ENCODE measurements at places on chromosomes 4 and X.

DNA sequence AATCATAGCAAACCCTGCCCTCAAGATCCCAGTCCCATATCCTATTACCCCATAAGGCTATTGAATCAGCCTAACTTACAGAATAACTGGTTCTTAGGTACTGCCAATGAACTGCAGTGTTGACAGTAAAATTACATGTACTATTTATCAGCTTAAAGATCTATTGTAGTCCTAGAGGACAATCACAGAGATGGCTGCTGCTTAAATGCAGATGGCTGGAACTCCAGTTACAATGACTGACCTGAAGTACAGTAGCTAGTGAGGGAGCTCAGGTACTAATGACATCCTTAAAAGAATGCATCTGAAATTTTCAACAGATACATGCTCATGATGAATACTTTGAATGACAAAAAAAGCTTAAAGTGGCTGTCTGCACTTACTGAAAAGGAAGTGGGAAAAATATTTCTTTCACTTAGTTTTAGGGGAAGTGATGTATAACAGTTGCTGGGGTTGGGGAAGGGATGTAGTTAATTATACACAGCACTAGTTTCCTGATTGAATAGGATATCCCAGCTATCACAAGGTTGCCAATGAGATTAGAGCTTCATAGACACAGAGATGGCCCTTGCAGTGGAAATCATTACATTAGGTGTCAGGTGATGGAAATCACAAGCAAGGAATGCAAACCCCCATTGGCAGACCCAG, 42.0 kb downstream of the USP26 start:
- no peak for DNase-seq

- DNase-seq, result no peak
These were observed 17.4 kb upstream of the ARMCX2 start for GRCh38 chrX:101677028-101677427.

DNA sequence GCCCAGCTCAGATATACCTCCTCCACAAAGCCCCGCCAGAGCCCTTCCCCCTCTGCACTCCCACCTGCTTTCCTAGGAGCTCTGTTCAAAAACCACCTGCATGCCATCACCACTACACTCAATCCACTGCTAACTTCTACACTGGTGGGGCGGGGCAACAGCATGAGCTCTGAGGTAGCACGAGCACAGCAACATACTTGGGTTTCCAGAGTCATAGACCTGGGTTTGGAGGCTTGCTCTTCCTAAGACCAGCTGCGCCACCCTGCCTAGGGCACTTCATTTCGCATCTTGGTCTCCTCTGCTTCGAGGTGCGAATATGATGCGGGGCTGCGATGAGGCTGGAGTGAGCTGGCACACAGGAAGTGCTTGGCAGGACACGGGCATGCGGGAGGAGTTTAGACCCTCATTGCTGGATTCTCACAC, 3.6 kb downstream of the SASH3 start:
- peak; percentile 54 for DNase-seq

DNA sequence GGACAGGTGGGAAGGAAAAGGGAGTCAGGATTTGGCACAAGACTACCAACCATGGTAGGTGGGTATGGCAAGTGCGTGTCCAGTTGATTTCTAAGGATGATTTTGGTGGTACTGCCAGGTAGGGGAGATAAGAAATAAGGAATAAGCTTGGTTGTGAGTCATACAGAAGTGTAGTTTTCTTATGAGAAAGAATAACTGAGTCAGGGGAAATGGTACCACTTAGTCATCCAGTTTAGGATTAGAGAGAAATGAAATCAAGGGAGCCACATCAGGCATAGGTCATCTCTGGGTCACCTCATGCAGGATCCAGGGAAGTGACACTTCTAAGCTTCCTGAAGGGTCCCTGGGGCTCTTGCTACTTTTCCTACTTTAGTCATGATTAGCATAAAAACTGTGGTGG, 107.1 kb upstream of the C1GALT1C1 start:
- peak; percentile 19 for DNase-seq

- peak; percentile 12 for DNase-seq
These were observed 118.2 kb upstream of the KIT start for GRCh38 chr4:54539500-54540029.

DNA sequence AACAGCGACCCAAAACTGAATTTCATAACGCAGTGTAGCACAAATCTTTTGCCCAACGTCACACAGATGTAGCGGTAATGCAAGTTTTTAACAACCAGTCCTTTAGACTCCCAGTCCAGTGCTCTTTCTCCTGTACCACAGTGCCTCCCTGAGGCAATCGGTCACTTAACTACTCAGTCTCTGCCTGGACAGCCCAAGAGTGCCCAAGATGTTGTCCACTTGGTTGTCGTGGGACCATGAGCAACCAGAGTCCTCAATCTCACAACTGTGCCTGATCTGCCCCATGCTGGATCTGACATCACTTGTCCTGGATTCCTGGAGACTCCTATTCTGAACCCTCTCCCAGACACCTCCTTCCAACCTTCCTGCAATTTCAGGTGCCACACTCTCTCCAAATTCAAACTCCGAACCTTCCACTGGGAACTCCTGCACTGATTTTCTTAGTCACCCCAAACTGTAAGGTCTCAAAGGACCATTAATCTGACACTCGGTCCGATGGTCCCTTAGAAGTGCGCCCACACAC, 702 bp downstream of the MMGT1 start:
- no peak for DNase-seq

GRCh38 chr4:168337550-168337940, 19.0 kb upstream of the DDX60 start:
- DNase-seq, result no peak

DNA sequence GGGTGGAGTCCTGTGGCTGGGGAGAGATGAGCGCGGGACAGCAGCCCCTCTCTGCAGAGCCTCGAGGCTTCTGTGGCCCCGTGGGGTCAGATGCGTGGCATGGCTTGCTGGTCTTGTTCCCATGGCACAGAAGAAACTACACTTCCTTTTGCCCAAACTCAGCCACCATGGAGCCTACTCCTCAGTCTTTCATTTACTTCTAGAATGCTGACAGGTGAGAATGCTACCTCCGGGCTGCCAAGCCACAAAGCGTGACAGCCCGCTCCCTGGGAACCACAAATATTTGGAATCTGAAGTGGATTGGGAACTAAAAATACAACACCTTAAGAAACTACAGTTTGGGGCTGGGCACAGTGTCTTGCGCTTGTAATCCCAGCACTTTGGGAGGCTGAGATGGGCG, 98.0 kb downstream of the TRAPPC11 start:
- no peak for DNase-seq

- DNase-seq, result peak; percentile 56
These were observed 16.1 kb upstream of the USO1 start for GRCh38 chr4:75708218-75708691.

- DNase-seq, result no peak
These were observed 214.6 kb upstream of the PSAPL1 start for GRCh38 chr4:7649411-7649740.

DNA sequence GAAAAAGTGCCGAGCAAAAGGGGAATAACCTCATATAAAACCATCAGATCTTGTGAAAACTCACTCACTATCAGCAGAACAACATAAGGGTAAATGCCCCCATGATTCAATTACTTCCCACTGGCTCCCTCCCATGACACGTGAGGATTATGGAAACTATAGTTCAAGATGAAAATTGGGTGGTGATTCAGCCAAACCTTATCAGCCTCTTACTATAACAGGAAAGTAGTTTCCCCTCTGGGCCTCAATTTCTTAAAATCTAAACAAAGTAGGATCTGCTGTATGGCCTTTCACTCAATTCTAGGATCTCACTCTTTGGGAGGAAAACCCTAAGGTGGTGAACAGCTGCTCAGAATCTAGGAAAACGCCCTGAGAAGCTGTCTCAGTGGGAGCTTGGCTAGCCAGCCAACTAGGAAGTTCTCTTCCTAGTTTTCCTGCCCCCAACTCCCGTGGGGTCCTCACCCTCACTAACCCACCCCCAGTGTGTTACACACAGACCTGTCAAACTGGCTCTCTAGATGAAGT, 1017.1 kb upstream of the HS3ST1 start:
- no peak for DNase-seq

DNA sequence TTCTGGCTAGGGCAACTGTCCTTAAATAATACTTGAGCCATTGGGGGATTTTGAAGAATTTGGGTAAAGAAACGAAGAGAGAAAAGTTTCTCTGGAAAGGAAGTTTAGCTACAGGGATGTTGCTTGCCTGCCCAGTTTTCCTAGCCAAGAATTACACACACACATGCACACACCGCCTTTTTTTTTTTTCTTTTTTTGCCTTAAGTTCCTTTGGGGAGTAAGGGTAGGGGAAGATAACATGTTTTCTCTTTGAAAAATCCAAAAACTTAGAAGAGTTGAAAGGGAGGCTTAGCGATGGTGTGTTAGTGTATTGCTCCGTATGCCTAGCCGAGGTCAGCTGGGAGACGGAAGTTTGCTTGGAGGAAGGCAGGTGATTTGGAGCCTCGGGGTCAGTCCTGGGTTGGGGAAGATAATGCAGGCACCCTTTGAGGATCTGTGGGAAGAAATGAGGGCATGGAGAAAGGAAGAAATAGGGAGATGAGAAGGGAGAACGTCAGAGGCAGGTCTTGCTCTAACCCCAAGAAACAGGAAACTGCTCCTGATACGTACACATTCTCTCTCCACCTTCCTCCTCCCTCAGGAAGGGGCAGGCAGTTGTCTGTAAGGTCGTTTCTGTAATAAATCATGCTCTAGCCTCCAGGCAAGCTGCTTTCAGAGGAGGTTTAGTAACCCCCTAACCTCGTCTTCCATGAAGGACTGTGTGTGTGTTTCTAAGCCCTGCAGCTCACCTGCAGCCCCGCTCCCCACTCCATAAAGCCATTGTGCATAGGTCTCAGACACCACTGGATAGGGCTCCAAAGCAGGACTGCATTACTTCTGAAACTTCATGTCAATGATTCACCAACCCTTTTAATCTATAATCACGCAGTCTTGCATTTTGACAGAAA, 10.5 kb downstream of the KLF3 start:
- DNase-seq, result no peak

- no peak for DNase-seq
These were observed 45.4 kb downstream of the PTTG2 start for GRCh38 chr4:38005637-38006036.

DNA sequence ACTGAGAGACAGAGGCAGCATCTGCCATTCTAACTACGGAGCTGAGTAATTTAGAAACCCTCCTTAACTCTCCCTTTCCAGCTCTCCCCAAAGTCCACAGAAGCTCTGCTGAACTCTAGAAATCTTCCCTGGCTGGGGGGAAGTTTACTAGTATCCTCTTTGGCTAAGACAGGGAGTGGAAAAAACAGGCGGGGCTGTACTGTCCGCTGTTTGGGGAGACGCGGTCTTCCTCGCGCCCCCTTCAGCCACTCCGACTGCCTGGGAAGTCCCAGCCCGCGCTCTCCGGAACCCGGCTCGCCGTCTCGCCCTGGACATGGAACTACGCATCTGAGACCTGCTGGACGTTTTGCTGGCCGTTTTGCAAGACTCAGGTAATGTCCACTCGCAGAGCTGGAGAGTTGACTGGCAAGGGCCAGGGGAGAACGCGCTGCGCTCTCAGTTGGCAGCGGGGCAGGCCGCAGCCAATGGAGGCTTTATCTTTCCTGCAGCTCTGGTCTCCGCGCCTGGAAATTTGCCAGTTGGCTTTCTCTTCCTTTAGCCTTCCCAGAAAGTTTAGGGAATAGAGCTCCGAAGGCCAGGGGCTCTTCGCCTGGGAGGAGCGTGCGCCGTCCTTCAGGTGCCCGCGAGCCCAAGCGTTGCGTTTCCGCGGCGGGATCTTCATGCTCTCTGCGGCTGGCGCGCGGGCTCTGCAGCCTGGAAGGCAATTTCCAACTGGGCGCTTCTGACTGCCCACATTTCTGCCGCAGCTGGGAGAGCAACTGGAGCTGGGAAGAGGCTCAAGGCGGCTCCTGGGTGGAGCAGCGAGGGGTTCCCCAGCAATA, 892 bp downstream of the IL1RAPL2 start:
- DNase-seq, result no peak

GRCh38 chrX:15384304-15384703, at the start of gene VEGFD:
Gene VEGFD, minus strand, starts transcription at chrX:15384413. Its CDS starts 467 bp downstream, at chrX:15383946.
- no peak for DNase-seq

- no peak for DNase-seq
These were observed 242.9 kb upstream of the PRPS2 start for GRCh38 chrX:12548341-12548740.

GRCh38 chrX:8484360-8484949, 19.8 kb downstream of the VCX3B start:
- no peak for DNase-seq

- no peak for DNase-seq
These were observed 319.7 kb downstream of the PCDH18 start for GRCh38 chr4:137212601-137213000.

DNA sequence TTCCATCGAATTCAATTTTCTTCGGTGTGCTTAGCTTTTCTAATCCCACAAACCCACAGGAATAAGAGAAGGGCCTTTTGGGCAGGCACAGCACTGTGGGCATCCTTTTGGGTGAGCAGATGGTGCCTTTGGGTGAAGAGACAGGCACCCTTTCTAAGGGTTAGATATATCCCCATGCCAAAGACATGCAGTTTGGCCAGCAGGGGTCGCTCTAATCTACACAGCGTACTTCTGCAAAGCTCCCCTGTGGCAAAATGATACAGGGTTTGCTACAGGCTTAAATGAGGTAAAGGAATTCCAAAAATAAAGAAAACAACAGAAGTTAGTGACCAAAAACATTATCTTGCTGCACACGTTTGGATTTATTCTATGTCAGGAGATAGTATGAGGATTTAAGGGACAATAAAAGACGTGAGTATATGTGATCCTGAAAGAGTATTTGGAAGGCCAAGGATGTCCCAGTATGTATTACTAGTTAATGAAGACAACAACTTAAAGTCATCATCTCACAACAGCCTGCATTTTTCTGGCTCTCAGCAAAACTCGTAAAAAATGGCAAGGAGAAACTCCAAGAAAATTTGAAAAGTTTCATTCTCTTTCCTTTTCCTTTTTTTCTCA, 49.5 kb downstream of the PHEX start:
- DNase-seq, result peak; percentile 65

GRCh38 chr4:173168396-173169177, at the start of gene GALNT7:
Gene GALNT7, plus strand, starts transcription at chr4:173168811. Its CDS starts 25 bp downstream, at chr4:173168836.
- DNase-seq, result peak; percentile 79

Measured in activated CD4-positive, alpha-beta memory T cell treated with anti-CD3 and anti-CD28 coated beads for 36 hours (primary cell).